ENCODE measurements at places on chromosomes 16 and 17.

- no peak for DNase-seq
Measured at GRCh38 chr16:19177111-19177739, 9.2 kb downstream of the SYT17 start.

GRCh38 chr17:7219229-7219811 is 316 bp downstream of the DLG4 start:
- DNase-seq, result no peak

DNA sequence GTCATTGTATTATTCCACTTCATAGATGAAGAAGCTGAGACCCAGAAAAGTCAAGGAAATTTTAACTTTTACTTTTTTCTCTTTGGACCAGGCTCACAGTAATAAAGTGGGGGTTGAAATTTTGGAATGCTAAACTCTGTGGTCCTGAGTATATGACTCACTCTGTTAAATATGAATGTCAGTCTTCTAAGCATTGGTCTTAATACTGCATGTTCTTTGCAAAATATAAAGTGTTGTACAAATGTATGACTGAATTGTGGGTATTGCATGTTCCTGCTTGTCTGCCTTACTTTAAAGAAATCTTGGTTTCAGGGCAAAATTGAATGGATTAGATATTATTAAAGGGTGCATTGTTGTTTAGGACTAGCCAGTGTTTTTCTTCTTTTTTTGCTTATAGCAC is 950.8 kb upstream of the GOT2 start:
- DNase-seq, result peak; percentile 21

GRCh38 chr17:12958786-12959185 is 59.0 kb downstream of the ELAC2 start:
- peak; percentile 89 for DNase-seq

DNA sequence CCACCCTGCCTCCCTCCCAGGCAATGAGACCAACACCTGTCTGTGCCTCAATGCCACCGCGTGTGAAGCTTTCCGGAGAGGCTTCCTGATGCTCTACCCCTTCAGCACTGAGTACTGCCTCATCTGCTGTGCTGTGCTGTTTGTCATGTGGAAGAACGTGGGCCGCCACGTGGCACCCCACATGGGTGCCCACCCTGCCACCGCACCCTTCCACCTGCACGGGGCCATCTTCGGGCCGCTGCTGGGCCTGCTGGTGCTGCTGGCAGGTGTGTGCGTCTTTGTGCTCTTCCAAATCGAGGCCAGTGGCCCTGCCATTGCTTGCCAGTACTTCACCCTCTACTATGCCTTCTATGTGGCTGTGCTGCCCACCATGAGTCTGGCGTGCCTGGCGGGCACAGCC is 10.9 kb downstream of the OTOP3 start:
- no peak for DNase-seq

- peak; percentile 74 for DNase-seq
Measured at GRCh38 chr17:79991140-79991923, 44.3 kb downstream of the TBC1D16 start.

DNA sequence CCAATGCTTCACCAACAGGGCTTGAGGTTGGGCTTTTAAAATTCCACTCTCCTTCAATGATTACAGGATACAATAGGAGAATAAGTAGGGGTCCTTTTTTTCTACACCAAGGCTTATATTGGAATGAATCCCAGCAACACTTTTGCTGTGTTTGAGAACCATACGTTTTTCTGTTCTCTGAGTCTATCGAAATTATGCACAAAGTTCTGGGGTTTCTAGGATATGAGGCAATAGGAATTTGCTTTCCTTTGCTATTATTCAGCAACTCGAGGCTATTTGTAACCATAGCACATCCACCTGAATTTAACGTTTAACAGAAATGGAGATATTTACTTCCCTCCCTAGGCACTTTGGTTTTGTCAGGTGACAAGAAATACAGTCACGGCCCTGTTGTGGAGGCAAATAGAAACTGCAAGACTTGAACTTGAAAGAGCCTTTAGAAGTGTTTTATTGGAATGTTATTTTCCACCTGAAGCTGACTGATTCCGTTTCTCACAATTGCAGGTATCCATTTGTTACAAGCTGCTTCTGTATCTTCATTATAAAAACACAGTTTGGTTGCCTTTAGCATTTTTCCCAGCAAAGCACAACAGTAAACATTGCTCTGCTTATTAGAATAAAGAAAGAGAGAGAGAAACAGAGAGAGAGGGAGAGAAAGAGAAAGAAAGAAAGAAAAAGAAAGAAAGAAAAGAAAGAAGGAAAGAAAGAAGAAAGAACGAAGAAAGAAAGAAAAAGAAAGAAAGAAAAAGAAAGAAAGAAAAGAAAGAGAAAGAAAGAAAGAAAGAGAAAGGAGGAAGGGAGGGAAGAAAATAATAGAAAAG is 109.6 kb downstream of the HS3ST3A1 start:
- DNase-seq, result no peak

DNA sequence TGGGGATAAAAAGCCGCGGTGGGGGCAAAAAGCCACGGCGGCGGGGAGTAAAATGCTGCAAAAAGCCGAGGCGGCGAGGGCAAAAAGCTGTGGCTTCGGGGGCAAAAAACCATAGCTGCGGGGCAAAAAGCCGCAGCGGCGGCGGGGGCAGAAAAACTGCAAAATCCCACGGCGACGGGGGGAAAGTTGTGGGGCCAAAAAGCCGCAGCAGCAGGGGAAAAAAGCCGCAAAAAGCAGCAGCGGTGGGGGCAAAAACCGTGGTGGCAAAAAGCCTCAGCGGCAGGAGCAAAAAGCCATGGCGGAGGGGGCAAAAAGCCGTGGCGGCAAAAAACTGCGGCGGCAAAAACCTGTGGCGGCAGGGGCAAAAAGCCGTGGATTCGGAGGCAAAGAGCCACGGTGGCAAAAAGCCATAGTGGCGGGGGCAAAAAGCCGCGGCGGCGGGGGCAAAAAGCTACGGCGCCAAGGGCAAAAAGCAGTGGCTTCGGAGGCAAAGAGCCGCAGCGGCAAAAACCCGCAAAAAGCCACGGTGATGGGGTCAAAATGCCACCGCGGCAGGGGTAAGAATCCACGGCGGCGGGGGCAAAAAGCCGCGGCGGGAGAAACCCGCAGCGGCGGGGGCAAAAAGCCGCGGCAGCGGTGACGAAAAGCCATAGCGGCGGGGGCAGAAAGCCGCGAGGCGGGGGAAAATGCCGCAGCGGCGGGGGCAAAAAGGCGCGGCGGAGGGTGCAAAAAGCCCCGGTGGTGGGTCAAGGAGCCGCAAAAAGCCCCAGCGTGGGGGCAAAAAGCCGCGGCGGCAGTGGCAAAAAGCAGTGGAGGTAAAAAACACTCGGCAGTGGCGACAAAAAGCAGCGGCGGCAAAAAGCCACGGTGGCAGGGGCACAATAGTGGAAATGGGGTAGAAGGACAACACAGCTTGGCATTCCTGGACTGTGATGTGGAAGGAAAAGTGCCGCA is 192.8 kb downstream of the SHCBP1 start:
- DNase-seq, result no peak

GRCh38 chr16:73053364-73054124 is 5.6 kb upstream of the ZFHX3 start:
- no peak for DNase-seq

DNA sequence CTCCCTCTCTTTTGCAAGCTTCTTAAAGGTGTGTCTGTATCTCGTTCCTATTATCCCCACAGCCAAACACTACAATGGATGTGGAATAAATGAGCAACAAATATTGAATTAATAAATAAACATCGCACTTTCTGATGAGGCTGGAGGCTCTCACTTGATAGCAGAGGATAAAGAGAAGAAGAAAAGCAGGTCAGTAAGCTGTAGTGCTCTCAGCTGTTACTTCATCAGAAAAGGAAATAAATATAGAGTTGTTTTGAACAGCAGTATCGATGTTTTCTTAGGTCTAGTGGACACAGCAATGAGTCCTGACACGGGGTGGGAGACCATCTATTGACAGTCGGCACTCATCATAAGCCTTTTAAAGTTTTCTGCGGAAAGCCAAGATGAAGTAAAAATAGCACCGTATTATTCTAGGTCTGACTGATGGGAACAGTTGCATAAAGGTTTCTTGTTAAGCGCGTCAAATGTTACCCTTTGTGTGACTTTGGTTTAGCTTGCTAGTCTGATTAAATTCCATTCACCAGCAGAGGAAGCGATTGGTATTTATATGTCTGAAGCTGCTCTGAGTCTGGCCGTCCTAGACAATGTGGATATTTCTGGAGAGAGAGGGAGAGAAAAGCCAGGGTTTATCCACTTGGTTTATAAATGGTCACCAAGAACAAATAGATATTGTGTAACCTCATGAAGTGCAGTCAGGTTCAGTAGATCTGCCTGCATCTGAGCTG is 646.1 kb downstream of the CDH11 start:
- DNase-seq, result no peak

DNA sequence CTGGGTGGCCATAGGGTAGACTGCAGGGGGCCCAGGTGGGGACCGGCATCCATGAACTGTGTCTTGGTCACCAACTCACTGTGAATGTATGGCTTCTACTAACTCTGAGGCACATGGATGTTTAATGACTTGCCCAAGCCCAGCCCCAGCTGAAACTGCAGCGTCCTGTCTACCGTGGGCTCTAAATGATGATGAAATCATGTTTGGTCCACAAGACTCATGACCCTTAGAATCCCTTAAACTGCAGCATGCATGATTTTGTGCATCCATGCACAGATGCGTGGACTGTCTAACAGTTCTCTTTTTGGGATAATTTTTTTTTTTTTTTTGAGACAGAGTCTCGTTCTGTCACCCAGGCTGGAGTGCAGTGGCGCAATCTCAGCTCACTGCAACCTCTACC is 32.4 kb upstream of the CREBBP start:
- no peak for DNase-seq

DNA sequence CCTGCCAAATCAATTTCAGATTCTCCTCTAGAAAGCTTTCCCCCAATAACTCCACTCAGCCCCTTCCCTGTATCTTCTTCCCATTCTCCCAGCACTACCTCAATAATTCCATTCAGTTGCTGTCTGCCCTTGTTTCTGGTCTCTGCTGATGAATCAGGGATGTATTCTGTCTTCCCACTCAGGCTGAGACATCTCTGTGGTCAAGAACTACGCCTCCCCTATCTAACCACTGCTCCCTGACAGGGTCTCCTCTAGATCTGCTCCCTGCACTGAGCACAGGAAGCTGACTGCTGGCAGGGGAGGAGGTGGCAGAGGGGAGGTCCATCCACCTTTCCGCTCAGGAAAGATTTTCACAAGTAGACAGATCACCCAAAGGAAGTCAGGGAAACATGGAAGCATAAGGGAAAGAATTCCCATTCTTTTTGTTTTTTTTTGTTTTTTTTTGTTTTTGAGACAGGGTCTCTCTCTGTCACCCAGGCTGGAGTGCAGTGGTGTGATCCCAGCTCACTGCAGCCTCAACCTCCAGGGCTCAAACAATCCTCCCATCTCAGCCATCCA is 16.9 kb upstream of the SP2 start:
- DNase-seq, result peak; percentile 68

GRCh38 chr17:40510328-40510648 is 8.9 kb upstream of the TNS4 start:
- peak; percentile 93 for DNase-seq

DNA sequence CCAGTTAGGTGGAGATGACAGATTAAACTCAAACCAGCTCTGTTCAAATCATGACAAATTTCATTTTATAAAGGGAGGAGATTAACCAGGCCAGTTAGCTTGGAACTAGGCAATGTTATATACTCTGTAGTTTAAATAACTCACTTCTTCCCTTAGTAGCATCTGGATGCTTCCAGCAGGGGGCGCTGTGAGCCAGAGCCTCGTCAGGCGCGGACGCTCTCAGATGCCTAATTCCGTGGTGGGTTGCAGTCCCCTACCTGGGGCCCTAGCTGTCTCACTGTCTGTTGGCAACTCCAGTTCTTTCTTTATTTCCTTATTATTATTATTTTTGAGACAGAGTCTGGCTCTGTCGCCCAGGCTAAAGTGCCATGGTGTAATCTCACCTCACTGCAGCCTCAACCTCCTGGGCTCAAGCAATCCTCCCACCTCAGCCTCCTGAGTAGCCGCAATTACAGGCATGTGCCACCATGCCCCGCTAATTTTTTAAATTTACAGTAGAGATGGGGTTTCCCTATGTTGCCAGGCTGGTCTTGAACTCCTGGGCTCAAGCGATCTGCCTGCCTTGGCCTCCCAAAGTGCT is 17.3 kb upstream of the WFDC1 start:
- DNase-seq, result peak; percentile 47

- no peak for DNase-seq
Measured at GRCh38 chr17:11467639-11468038, 130.6 kb upstream of the DNAH9 start.

- DNase-seq, result peak; percentile 63
Measured at GRCh38 chr16:72905581-72905980, 142.3 kb downstream of the ZFHX3 start.

DNA sequence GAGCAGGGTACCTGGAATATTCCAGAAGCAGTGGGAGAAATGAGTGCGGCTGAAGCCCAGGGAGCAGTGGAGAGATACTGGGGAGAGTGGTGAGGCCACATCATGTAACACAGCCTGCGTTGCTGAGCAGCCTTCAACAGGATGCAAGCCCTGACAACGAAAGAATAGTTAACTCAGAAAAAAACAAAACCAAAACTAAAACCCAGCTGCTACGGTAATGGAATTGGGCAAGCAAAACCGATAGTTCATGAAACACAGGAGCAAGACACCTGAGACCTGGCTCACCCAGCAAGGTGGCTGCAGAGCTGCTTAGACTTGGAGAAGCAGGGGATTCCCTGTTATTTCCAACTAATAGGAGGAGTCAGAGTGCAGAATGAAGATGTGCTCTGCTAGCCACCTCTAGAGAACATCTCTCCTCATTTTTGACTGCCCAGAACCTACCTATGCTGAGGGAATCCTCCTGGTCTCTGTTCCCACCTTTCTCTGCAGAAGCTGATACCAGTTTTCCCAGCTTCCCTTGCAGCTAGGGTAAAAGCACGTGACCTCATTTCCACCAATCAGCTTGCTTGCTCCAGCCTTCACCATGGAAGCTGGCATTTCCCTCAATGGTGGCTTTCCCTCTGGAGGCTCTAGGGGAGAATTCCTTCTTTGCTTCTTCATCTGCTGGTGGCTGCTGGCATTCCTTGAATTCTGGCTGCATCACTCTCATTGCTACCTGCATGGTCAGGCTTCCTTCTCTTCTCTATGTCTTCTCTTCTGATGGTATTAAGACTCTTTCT is 59.4 kb upstream of the XYLT1 start:
- no peak for DNase-seq

DNA sequence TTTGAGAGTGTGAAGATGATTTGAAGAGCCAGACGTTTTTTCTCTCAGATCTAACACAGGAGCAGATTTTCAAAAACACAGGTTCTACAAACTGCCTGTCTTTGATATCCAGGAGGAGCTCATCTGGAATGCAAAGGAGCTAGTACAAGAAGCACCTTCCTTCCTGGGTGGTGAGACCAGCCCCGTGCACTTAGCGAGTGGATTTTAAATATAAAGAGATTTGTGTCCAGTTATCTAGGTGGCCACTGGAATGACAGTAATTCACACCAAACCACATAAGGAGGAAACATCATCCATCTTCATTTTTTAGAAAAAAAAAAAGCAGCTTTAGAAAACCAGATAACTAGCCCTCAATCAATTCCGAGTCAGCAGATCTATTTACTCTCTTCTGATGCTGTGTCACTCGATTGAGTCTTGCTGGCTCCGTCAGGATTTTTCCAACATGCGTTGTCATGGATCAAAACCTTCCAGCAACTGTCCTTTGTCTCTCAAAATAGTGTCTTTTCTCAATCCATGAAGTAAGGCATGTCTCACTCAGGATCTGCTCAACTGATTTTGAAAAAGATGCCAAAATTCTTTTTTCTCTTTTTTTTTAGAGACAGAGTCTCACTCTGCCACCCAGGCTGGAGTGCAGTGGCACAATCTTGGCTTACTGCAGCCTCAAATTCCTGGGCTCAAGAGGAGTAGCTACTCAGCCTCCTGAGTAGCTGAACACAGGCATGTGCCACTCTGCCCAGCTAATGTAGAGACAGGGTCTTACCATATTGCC is 451.2 kb upstream of the PSMD7 start:
- DNase-seq, result no peak
